ENCODE measurements at places on chromosomes 12 and 14.

DNA sequence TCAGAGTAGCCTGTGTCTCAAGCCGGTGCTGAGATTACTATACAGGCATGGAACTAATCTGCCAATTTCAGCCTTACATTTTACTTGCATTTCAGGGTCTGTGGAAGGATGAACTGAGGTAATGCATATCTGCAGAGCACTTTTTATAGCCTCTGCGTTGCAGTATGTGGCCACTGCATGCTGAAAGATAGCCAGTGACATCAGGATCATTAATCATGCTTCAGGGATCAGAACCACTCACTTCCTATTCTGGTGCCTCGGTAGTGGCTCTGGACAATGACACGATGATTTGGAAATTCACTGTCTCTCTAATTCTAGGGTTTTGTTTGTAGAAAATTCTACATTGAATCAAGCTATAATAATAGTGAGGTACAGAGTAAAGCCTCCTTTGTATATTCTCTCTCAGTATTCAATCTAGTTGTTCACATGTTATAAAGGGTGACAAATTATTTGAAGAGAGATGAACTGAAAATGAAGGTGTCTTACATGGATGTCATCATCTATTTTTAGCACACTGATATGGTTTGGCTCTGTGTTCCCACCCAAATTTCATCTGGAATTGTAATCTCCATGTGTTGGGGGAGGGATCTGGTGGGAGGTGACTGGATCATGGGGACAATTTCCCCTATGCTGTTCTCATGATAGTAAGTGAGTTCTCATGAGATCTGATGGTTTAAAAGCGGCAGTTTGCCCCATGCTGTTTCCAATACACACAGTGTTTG is 554.3 kb upstream of the MIS18BP1 start:
- DNase-seq, result no peak

DNA sequence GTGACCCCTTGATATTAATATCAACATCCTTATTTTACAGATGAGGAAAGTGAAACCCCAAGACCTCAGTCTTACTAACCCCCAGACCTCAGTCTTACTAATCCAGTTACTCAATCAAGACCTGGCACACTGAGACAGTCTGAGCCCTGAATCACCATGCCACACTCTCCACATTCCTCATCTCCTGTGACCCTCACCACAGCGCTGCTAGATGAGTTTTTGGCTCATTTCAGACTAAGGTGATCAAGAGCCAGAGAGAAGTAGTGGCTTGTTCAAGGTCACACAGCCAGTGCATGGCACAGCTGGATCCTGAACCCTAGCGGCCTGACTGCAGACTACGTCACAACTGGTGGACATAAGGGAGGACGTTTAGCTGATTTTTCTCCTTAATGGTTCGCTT is 579.2 kb downstream of the BCL11B start:
- no peak for DNase-seq

DNA sequence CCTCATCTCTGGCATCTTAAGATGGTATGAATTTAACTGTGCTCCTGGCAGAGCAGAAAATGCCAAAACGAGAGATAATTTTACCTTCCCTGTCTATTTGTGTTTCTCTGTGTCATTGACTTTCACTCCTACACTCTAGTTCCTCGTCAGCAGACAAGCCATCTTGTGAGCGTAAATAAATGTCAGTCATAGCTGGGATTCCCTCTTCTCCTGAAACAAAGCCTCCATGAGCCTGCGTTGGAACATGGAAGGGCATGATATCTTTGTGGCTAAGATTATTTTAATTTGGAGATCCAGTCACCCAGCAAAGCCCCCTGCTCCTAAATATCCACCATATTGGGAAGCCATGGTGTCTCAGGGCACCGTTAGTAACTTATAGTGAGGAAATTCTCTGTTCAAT is 37.8 kb upstream of the TUNAR start:
- DNase-seq, result no peak

DNA sequence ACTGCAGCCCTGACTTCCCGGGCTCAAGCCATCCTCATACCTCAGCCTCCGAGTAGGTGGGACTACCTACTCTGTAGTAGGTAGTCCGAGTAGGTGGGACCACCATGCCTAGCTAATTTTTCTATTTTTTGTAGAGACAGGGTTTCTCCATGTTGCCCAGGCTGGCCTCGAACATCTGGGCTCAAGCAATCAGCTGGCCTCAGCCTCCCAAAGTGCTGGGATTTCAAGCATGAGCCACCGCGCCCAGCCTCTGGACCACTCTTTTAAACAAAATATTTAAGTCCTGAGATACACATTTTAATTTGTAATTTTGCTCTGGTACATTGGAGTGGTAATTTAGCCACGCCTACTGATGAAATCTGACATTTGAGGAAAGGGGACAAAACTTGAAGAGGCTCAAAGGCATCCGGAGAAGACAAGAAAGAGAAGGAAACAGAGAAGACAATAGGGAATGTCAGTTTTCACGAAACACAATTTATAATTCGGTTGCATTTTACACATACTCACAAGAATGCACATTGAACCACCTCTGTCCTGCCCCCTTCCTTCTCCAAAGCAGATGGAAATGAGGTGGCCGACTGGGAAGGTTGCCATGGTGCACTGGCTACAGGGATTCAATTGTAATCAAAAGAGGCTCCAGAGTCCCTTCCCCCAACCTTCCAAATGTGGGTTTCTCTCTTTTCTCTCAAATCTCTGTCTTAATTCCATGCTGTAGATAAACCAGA is 9.7 kb upstream of the TUBA1A start:
- peak; percentile 85 for DNase-seq

DNA sequence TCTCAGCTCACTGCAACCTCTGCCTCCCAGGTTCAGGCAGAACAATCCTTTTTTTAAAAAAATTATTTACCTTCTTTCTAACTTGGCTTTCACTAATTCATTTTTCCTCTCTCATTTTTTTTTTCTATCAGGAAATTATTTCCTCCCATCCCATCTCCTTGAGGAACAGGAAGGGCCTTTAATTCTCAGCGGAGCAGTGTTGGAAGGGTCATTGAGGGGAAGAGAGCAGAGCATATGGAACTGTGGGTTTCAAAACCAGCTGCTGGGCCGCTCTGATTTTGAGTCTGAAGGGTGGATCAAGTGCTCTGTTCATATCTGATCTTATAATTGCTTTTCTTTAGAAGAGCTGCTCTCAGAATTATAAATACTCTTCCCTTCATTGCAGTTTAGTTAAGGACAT is 29.0 kb downstream of the NUBPL start:
- no peak for DNase-seq

DNA sequence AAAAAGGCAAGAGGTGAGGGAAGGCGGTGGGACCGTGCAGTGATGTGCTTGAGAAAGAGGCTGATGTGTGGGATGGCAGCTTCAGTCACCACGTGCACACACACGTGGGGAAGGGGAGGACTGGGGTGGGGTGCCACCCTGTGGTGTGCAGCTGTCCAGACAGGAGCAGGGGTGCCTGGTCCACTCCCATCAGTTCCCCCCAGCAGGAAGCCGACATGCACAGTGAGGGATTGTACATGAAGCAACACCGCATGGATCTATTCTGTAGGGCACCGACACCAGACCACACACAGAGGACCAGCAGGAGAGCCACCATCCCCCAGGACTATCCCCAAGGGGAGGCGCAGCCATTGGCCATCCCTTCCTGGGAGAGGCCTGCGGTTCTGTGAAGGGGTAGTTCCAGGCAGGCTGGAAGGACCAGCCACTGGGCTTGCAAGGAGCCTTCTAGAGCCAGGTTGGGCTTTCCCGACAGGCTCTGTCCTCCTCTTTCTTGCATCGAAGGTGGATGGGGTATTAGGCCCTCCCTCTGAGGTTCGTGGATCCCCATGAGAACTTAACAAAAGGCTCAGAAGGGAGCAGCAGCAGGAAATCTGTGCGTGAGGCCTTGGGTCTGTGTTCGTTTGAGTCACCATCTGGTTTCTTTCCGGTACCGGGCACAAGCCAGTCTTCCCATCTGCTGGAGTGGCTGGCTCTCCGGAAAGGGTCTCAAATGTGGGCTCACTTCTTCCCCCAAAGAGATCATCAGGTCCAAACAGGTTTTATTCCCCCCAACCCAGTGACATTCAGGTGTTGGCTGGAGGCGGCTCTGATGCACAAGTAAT is 59.8 kb downstream of the PLEKHG3 start:
- DNase-seq, result no peak

DNA sequence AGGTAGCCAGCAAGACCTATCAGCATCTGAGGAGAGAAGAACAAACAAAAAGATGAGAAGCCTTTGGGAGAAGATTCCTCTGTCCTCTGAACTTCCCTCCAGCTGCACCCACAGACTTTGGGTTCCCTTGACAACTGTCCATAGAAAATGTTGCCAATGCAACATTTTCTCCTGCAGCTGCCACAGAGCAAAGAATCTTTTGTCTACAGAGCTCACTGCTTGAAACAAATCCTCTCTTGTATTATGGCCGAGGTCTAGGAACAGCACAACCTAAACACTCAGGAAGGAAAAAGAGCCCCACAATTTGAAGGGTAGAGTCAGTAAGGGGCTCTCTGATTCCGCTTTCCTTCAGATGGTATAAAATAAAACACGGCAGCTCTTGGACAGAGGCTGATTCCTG is 14.3 kb downstream of the POMT2 start:
- no peak for DNase-seq

GRCh38 chr14:80213602-80214001 is 2.3 kb upstream of the DIO2 start:
- peak; percentile 31 for DNase-seq

DNA sequence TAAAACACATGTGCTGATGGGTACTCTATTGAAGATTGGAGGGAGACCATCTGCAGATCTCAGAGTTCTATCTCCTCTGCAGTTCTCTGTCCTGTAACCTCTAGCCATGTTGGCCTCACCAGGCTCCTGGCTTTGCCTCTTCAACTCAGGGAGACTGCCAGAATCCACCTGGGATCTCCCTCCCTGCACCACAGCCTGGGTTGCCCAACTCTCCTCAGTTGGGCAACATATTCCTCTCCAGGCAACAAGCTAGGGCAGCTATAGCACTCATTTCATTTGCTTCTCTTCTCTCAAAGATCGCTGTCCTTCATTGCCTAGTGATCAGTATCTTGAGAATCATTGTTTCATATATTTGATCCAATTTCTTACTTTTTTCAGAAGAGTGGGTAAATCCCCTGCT is 28.8 kb downstream of the CKAP4 start:
- DNase-seq, result no peak

- DNase-seq, result no peak
Observed at GRCh38 chr14:75752086-75752485, 91.0 kb downstream of the TTLL5 start.

- DNase-seq, result no peak
Observed at GRCh38 chr12:30610718-30611117, 85.0 kb downstream of the IPO8 start.

GRCh38 chr12:130068741-130069140 is 93.5 kb upstream of the FZD10 start:
- DNase-seq, result no peak

GRCh38 chr14:102665621-102666020 is 73.2 kb downstream of the RCOR1 start:
- no peak for DNase-seq

GRCh38 chr12:40103043-40103442 is 2.8 kb downstream of the SLC2A13 start:
- no peak for DNase-seq

- no peak for DNase-seq
Observed at GRCh38 chr12:84492351-84492883, 420.2 kb downstream of the SLC6A15 start.

DNA sequence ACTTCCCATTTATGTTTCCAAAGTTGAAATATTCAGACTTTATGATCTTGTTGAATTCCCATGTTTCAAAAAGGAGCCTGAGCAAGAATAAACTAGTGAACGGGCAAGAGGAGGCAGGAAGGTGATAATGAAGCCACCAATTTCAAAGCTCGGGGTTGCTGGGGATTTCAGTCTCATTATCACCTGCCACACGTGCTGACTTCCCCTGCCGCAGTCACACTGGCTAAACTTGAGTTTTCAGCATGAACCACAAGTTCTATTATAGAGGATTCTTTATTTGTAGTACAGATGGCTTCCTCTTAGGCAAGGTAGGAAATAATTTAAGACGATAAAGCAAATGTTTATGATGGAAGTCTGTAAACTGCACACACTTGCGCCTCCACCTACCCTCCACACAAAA is 18.1 kb upstream of the DIABLO start:
- no peak for DNase-seq

GRCh38 chr14:102893452-102893851 is 29.0 kb upstream of the AMN start:
- DNase-seq, result peak; percentile 91

- DNase-seq, result no peak
Observed at GRCh38 chr12:9049520-9050133, 60.3 kb downstream of the KLRG1 start.

GRCh38 chr14:66043921-66044320 is 442.2 kb upstream of the CCDC196 start:
- DNase-seq, result no peak

DNA sequence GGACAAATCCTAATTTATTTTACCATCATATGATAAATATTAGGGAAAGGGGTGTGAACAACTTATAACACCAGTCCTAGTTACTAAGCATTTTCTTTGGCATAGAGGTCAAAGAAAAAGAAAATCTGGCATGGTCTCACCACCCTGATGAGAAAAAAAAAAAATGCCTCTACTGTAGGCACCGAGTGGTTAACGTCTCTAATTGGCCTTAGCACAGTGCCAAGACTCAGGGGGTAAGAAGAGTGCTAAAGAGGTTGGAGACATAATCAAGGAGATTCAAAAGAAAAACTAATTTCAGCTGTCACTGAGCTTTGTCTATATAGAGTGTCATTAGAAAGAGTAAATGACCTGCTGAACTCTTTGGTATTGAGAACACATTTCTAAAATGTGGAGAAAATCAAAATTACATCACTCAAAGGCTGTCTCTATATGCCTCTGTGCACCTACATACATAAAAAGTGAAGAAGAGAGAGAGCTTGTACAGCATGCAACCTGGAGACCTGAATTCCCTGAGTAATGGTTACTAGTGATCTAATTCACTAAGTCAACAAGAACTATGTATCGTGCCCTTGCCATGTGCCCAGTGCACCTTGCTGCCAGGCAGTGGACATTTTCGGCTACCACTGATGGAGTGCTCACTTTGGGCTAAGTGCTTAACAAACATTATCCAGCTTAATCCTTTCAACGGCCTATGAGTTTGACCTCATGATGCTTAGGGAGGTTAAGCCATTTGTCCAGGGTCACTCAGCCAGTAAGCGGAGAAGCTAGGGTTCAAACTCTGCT is 113.8 kb upstream of the G2E3 start:
- no peak for DNase-seq

DNA sequence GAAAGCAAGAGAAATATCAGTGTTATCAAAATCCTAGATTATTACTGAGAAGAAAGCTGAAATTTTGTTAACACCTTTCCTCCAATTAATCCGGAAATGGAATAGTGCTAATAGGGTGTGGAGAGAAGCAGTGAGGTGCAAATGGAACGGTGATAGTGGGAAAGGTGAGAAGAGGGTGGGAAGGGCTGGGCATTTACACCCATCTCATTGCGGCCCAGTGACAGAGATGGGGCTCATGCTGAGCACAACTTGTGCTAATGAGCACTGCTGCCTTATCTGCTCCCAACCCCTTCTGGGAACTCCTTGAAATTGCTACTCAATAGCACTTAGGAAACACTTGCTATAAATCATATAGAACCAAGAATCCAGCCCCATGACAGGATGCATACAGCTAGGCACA is 94.4 kb downstream of the PTPRR start:
- DNase-seq, result no peak

GRCh38 chr14:37428954-37429353 is 166.1 kb downstream of the FOXA1 start:
- DNase-seq, result no peak
